NCI-H510A (cell line): ENCODE measurements at places on chromosomes 7 and 10.

DNA sequence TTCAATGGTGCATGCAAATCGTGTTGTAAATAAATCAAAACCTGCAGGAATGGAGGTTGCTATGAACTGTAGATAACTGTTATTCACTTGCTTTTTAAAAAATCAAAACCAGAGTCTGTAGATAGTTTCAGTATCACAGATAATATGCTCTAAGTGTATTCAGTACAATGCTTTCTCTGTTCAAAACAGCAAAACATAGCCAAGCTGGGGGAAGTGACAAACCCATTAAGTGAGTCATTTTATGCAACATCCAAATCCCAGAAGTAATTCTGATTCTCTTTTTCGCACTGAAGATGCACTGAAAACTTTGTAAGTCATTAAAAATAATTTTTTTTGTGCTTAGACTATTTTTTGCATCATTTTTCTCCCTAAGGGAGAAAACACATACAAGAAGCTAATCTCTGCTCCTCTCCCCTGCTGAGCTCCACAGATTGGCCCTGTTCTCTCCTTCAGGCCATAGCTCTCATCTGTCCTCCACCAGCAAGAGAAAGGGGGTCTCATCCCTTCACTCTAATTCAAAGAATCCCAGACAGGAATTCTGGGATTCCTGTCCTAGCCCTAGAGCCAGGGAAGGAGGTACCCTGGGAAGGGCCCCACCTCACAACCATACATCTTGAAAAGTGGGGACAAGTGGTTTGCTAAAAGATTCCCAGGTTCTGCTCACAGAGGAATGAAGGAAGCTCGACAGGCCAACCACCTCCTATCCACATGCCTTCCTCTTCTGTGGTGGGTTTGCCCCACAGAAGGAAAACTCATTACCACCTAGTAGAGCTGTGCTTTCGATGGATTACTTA lies 4.9 kb downstream of the PRTFDC1 start:
- no peak for DNase-seq

DNA sequence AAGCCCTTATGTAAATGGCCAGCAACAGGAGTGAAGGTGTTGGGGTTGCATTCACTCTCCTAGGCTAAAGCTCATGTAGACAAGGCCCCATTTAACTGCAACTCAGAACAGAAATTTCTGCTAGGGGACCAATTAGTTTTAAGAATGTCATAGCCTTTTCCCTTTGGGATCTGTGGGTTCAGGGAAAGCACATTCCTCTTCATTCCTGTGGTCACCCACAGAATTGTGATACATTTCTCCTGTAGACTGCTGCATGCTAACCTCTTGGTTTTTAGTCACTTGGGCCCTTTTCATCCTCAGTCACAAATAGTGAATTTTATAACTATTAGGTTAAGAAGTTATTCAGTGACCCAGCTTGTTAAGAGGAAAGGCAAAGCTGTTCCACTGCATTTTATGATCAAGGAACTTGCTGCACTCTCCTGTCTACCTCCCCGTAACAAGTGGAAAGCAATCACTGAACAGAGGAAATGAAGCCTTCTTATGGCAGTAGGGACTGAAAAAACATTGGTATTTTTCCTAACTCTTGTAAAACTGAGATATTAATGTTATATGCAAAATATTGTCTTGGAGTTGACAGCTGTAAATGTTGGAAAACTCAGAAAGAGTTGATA lies 124.9 kb downstream of the SND1 start:
- no peak for DNase-seq

GRCh38 chr10:43666552-43666951 lies 17.9 kb upstream of the ZNF32 start:
- no peak for DNase-seq

DNA sequence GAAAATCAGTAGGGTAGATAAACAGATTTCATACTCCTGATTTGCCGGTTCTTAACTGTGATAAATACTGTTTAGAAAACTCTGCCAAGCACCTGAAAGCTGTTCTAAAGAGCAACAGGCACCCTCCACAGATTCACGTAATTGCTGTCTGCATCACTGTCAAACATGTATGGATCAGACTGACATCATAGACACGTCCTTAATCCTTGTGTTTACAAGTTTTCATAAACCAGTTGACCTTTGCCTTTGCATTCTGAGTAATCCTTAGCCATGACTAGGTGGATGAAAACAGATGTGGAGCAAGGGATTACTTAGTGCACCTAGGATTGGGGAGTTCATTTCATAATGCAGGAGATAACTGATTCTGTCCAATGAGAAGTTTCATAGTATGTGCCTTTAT lies 41.6 kb downstream of the SLC39A12 start:
- no peak for DNase-seq

GRCh38 chr10:116919164-116919563 lies 69.9 kb downstream of the ENO4 start:
- no peak for DNase-seq

GRCh38 chr10:14016011-14016536 lies 314.6 kb downstream of the FRMD4A start:
- DNase-seq: no peak

- peak; percentile 33 for DNase-seq
These were observed at the start of gene EPHA1 for GRCh38 chr7:143408686-143409561. Gene EPHA1, minus strand, starts transcription at chr7:143408856. Its CDS starts 51 bp downstream, at chr7:143408805.
